SK-N-SH treated with all-trans-retinoic acid at 6 μM for 48 hours (cell line): ENCODE measurements at places on chromosomes 7 and 10.

- no peak for ATAC-seq
Observed at GRCh38 chr7:13792208-13792607, 197.3 kb downstream of the ETV1 start.

GRCh38 chr7:2068693-2069471, 163.9 kb downstream of the MAD1L1 start:
- peak; percentile 15; the same call in 1 of the 3 replicates for ATAC-seq

- ATAC-seq, result no peak
Observed at GRCh38 chr7:130350945-130351790, 6.6 kb downstream of the CPA5 start.

DNA sequence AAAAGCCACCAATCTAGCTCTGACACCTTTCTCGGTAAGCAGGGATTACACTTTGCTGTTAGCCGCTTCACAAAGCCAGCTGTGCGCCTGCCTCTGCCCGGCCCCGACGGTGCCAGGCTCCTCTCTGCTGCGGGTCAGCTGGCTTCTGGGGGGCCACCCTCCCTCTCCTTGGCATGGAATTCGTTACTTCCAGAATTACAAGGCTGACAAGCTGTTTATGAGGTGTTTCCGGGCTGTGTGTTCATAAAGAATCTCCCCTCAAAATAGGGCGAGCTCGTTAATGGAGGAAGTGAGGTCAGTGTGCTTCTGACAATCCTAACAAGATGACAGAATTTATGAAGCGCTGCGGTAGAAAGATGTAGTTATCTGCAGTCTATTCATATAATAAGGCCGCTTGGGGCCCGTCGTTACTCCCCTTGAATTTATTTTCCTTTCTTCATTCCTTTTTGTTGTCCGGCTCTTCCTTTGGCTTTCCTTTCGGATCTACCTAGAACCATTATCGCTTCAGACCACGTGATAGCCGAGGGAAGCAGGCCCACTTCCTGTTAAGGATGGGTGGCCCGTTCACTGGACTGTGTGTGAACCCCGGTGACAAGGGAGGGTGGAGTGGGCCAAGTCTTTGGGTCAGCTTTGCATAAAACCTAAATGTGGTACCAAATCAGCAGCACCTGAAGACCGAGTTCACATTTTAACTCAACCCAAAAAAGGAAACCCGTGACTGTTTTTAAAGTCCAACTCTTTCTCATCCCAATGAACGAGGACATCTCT, 273.0 kb upstream of the YAE1 start:
- no peak for ATAC-seq

DNA sequence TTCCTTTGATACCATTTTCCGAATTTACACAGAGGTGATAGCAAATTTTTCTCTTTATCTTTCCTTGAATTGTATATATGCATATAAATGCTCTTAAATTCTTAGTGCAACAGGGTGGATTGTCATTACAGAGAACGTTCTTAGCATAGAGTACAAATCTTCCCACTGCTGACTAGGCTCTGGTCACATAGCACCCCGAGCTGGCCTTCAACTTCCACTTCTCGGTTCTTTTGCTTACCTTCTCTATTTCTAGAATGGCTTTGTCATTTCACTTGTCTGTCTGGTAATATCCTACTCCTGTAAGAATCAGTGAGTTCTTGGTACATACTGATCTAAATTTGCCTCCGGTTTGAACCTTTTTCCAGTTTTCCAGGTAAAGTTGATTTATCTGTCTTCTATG, 13.4 kb downstream of the ADIRF start:
- ATAC-seq, result no peak

GRCh38 chr10:110498982-110499795, 1.5 kb downstream of the DUSP5 start:
- peak; percentile 18 for ATAC-seq

DNA sequence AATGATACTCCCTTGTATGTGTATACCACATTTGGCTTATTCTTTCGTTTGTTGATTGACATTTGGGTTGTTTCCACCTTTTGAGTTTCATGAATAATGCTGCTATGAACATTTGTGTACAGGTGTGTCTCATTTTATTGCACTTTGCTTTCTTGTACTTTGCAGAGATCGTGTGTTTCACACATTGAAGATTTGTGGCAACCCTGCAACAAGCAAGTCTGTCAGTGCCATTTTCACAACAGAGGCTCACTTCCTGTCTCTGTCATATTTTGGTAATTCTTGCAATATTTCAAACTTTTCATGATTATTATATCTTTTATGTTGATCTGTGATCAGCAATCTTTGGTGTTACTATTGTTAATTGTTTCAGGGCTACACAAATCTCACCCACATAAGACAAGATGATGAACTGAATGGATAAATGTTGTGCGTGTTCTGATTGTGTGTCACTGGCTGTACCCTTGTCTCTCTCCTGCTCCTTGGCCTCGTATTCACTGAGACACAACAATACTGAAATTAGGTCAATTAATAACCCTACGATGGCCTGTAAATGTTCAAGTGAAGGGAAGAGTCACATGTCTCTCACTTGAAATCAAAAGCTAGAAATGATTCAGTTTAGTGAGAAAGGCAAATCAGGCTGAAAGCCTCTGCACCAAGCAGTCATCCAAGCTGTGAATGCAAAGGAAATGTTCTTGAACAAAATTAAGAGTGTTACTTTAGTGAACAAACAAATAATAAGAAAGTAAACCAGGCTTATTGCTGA, 133.6 kb upstream of the JCAD start:
- no peak for ATAC-seq

DNA sequence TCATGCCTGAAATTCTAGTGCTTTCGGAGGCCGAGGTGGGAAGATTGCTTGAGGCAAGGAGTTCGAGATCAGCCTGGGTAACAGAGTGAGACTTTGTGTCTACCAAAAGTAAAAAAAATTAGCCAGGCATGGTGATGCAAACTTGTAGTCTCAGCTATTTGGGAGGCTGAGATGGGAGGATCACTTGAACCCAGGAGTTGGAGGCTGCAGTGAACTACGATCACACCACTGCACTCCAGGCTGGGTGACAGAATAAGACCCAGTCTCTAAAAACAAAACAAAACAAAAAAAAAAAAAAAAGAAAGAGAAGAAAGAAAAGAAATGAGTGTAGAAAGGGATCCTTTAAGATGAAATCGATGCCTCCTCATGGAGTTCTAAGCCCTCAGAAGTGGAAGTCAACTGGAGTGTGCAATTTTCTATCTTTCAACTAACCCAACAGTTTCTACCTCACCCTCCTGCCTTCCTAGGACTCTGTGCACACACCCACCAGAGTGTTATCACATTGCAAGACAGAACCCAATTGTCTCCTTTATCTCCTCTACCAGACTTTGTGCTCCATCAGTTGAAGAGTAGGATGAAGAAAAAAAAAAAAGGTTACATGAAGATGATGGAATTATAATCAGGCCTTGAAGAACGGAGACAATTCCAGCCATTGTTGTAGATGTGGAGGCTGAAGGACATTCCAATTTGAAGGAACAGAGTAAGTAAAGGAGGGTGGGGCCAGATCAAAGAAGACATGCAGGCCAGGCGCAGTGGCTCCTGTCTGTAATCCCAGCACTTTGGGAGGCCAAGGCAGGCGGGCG, 26.9 kb downstream of the NYAP1 start:
- no peak for ATAC-seq

DNA sequence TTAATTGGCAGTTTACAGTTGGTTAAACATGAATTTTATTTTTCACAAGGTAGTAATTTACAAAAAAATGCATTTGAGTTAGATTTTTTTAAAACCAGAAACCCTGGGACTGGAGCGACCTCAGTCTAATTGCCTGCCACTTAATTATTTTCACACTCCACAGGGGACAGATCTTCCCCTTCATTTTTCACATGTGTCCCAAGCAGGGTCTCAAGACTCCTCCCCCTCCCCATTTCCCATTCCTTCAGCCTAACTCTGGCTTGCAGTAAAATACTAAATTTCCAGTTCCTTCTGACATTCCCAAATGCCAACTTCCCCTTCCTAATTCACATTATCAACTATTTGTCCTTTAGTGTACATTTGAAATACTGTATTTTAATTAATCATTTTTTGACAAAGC, 948 bp downstream of the ZNF138 start:
- ATAC-seq, result no peak

GRCh38 chr10:1156921-1157614, 100.9 kb downstream of the WDR37 start:
- no peak for ATAC-seq

DNA sequence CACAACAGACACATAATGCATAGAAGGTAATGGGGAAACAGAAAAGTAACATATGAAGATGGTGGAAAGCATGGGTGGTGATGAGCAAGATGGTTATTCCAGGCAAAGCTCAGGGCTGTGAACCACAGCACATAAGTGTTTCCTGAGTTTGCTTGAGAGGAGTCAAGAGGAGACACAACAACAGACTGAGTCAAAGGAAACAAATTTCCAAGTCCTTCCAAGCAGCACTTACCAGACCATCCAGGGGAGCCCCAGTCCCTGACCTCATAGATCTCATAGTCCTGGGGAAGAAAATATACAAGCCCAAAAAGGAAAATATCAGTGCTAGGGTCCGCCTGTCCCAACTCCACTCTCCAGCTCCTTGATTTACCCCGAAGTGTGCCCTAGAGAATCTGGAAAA, 216.6 kb upstream of the FZD1 start:
- no peak for ATAC-seq

- no peak for ATAC-seq
Observed at GRCh38 chr7:134200970-134201369, 73.8 kb downstream of the LRGUK start.

DNA sequence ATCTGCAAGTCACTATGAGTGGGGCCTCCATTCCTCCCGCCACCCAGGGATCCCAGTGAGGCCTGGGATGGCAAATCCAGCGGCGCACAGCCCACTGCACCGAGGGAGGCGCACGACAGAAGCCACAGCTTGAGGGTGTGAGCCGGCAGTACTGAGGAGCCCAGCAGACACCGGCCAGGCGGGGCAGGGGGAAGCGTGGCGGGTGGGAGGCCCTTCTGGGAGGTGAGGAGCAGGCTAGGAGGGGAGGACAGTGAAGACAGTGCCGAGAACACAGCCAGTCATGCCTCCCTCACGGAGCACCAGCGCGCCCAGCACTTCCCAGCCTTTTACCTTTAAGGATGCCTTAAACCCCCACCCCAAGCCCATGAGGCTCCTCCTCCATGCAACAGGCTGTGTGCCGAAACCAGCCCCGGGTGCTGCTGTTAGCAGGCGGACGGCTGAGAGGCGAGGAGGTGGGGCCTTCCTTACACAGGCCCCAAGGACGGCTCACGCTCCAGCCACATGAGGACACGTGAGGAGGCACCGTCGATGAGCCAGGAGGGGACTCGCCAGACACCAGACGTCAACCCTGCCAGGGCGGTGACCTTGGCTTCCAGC, 258.5 kb downstream of the PTPRN2 start:
- no peak for ATAC-seq

DNA sequence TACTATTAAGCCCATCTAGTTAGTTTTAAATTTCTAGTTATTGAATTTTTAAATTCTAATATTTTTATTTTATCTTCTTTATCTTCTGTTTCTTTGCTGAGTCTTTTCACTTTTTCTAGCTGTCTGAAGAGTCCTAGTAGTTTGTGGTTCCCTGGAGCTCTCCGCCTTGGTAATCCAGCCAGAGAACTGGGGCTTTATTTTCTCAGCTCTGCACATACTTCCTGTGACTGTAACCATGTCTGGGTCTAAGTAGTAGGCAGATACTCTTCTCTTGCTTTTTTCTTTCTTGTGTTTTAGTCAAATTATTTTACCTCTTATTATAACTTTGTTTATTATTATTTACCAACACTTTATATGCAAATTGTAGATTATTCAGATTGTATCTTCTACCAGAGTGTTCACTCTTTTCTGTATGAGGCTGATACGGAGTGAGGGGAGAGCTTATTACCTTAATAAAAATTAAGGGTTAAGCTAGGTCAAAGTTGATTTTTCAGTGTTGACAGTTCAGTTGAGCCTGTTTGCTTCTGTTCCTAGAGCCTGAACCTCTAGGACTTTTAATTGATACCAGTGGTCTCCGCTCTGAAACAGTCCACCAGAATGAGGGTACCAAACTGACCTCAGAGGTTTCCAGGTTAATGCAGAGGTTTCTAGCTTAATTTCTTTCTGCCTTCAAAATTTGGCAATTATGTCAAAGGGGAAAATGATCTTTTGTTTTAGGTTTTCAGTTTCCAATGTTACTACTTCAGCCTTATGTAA, 155.4 kb downstream of the ADK start:
- no peak for ATAC-seq

GRCh38 chr7:90262438-90262837, 17.5 kb downstream of the CFAP69 start:
- ATAC-seq, result peak; percentile 94
